Smooth muscle cell of trachea (primary cell): ENCODE measurements at places on chromosomes 6 and 20. TPM values are rescaled to one million over a fixed set of nuclear protein-coding genes. Genes with fewer than 3 reads are reported as not detected.

VIP gene
- total RNA-seq, result not detected in 2 replicates

UST gene
- total RNA-seq, result 18.2 and 34.9 TPM in 2 replicates

PXDC1 gene
- 28.9 and 48.8 TPM in 2 replicates for total RNA-seq

DEF6 gene
- 0.50 and 0.87 TPM in 2 replicates for total RNA-seq

MRAP2 gene
- total RNA-seq, result 0.50 and 1.7 TPM in 2 replicates

NOX3 gene
- total RNA-seq, result not detected in 2 replicates

OLIG3 gene
- total RNA-seq, result 0.17 TPM in 1 of 2 replicates, not detected in the other

CYP39A1 gene
- total RNA-seq, result 1.3 and 1.7 TPM in 2 replicates

RGS17 gene
- total RNA-seq, result 13.4 and 25.5 TPM in 2 replicates

DEFB132 gene
- not detected in 2 replicates for total RNA-seq

RIMS1 gene
- total RNA-seq, result under 0.01 and 0.33 TPM in 2 replicates

GHRH gene
- not detected in 2 replicates for total RNA-seq

GSTA2 gene
- total RNA-seq, result not detected in 2 replicates

TMEM170B gene
- 0.87 and 1.3 TPM in 2 replicates for total RNA-seq

HLA-DOA gene
- total RNA-seq, result under 0.01 TPM in 1 of 2 replicates, not detected in the other

MSH5 gene
- 5.8 and 15.9 TPM in 2 replicates for total RNA-seq

HRH3 gene
- not detected in 2 replicates for total RNA-seq

CCM2L gene
- not detected in 2 replicates for total RNA-seq

TBC1D32 gene
- 16.2 and 20.5 TPM in 2 replicates for total RNA-seq

HMGCLL1 gene
- total RNA-seq, result 1.2 and 1.3 TPM in 2 replicates

PRL gene
- total RNA-seq, result not detected in 2 replicates

NTSR1 gene
- total RNA-seq, result 0.66 and 1.3 TPM in 2 replicates

CASS4 gene
- 10.5 and 12.4 TPM in 2 replicates for total RNA-seq

NAPB gene
- total RNA-seq, result 8.6 and 11.2 TPM in 2 replicates

NHLRC1 gene
- total RNA-seq, result 4.7 and 5.6 TPM in 2 replicates

TRAPPC3L gene
- 0.15 and 0.17 TPM in 2 replicates for total RNA-seq

COL19A1 gene
- 0.33 TPM in 1 of 2 replicates, not detected in the other for total RNA-seq

TMEM242 gene
- 6.0 and 8.6 TPM in 2 replicates for total RNA-seq

DDO gene
- total RNA-seq, result 0.29 and 0.66 TPM in 2 replicates

HCRTR2 gene
- total RNA-seq, result not detected in 2 replicates

NKAPL gene
- total RNA-seq, result 0.73 and 2.2 TPM in 2 replicates

C20orf144 gene
- under 0.01 and 0.44 TPM in 2 replicates for total RNA-seq

TRIM40 gene
- not detected in 2 replicates for total RNA-seq

GJA10 gene
- total RNA-seq, result not detected in 2 replicates

PPIL6 gene
- total RNA-seq, result 2.2 and 3.8 TPM in 2 replicates

DSP gene
- total RNA-seq, result under 0.01 and 0.44 TPM in 2 replicates

MOXD1 gene
- 118 and 199 TPM in 2 replicates for total RNA-seq

BCKDHB gene
- total RNA-seq, result 12.6 and 17.2 TPM in 2 replicates

RHAG gene
- total RNA-seq, result not detected in 2 replicates

MUCL3 gene
- total RNA-seq, result not detected in 2 replicates

SLC17A9 gene
- 4.8 and 7.4 TPM in 2 replicates for total RNA-seq

PTCRA gene
- not detected in 2 replicates for total RNA-seq

EBF4 gene
- 0.15 and 0.99 TPM in 2 replicates for total RNA-seq

ZBTB46 gene
- 9.9 and 17.5 TPM in 2 replicates for total RNA-seq

EDN1 gene
- total RNA-seq, result 0.33 and 0.87 TPM in 2 replicates

ADGB gene
- not detected in 2 replicates for total RNA-seq

WFDC11 gene
- not detected in 2 replicates for total RNA-seq

TUBB2B gene
- 4.0 and 4.1 TPM in 2 replicates for total RNA-seq

PRDM1 gene
- 2.8 and 5.2 TPM in 2 replicates for total RNA-seq

MATN4 gene
- 0.33 TPM in 1 of 2 replicates, not detected in the other for total RNA-seq

C6orf141 gene
- 0.17 and 1.3 TPM in 2 replicates for total RNA-seq

SLC16A10 gene
- not detected in 2 replicates for total RNA-seq

PNPLA1 gene
- total RNA-seq, result not detected in 2 replicates

MOCS1 gene
- 6.4 and 17.9 TPM in 2 replicates for total RNA-seq

DCDC2 gene
- total RNA-seq, result not detected in 2 replicates

MAD2L1BP gene
- 30.4 and 42.2 TPM in 2 replicates for total RNA-seq
